NCI-H510A (cell line): ENCODE measurements at places on chromosomes 2 and 18.

DNA sequence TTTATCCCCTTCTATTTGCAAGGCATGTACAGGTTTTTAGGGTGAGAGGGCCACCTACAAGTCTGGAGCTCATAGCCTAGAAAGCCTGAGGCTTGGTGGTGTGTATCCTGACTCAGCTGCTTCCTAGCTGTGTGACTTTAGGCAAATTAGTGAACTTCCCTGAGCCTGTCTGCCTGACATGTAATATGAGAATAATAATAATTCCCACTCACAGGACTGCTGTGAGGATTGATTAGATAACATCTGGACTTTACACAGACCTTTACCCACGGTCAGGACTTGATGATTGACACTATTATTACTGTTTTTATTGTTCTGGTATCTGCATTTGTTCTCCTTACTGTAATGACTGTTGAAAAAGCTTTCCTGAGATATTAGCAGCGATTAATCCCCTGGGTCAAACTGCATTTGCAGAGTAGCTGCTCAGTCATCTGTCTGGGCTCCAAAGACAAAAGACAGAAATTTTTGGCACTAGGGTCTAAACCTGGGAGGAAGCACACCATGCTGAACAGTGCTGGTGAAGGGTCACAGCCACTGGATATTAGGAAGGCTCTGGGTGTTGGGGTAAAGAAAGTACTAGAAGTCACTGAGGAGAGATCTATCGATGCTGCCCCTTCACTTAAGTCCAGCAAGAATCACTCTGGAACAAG, 276.5 kb upstream of the FN1 start:
- DNase-seq: no peak

- DNase-seq: no peak
Observed at GRCh38 chr18:28606686-28607085, 429.8 kb upstream of the CDH2 start.

DNA sequence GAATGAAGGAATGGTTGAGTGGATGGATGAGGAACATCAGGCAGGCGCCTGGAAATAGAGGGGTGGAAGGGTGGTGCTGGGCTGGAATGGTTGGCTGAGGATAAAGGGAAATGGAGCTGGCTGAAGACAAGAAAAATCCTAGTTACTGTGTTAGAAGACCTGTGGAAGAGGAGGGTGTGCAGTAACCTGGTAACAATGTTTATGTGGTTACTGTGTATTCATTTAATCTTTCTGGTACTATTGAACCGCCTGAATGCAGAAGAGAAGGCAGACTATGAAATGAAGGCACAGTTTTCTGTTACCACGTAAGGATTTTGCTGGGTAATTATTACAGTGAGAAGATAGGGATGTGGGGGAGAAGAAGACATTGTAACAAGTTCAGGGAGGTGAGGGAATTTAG, 110.3 kb upstream of the MGAT5 start:
- DNase-seq: no peak

DNA sequence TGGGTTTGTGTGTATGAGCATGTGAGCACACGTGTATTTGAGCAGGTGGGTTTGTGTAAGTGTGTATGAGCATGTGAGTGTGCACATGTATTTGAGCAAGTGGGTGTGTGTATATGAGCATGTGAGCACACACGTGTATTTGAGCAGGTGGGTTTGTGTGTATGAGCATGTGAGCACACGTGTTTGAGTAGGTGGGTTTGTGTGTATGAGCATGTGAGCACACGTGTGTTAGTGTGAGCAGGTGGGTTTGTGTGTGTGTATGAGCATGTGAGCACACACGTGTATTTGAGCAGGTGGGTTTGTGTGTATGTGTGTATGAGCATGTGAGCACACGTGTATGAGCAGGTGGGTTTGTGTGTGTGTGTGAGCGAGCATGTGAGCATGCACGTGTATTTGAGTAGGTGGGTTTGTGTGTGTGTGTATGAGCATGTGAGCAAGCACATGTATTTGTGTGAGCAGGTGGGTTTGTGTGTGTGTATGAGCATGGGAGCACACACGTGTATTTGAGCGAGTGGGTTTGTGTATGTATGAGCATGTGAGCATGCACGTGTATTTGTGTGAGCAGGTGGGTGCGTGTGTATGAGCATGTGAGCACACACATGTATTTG, 169.7 kb downstream of the TWIST2 start:
- no peak for DNase-seq

DNA sequence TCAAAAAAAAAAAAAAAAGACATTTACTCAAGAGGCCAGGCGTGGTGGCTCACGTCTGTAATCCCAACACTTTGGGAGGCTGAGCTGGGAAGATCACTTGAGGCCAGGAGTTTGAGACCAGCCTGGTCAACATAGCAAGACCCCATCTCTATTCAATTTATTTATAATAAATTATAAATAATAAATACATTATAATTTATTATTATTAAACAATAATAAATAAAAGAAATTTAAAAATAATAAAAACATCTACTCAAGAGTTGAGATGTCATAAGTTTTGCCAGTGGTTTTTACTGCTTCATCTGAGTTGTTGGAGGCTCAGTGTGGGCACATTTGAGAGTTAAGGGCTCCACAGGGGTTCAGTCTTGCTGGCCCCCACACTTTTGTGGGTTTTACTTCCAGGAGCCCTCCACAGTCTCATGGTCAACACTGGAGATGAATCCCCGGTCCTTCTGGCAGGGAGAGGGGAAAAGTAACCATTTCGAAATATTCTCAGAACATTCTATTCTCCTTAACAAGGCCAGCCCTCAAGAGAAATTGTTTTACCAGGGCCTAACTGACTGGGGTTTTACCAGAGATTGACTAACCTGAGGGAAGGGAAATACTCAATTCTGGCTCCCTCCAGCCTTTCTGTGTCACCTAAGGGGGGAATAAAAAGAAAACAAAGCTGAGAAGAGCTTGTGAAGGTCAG, 51.6 kb upstream of the NCOA1 start:
- no peak for DNase-seq

- DNase-seq: no peak
Observed at GRCh38 chr2:8848328-8849100, 11.1 kb upstream of the KIDINS220 start.
